ENCODE measurements at places on chromosomes 2 and 18. TPM values are rescaled to one million over a fixed set of nuclear protein-coding genes. Genes with fewer than 3 reads are reported as not detected.

- no peak for DNase-seq
Observed at GRCh38 chr2:241316825-241317224, 1.1 kb downstream of the SEPTIN2 start.

GRCh38 chr2:160507046-160507407, 13.4 kb upstream of the RBMS1 start:
- no peak for DNase-seq

Gene SP140
- total RNA-seq = 43.9 TPM

DNA sequence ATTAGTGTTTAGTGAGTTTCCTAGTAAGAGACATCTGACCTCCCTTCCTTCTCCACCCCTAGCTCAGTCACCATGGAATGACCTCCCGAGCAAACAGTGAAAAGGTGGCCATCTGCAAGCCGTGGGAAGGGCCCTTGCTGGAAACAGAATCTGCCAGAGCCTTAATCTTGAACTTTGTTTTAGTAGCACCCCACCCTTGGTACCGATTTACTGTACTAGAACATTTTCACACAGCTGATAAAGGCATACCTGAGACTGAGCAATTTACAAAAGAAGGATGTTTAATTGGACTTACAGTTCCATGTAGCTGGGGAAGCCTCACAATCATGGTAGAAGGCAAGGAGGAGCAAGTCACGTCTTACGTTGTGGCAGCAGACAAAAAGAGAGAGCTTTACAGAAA, 655.8 kb downstream of the TSN start:
- no peak for DNase-seq

GRCh38 chr2:236507393-236508085, 62.1 kb upstream of the ACKR3 start:
- peak; percentile 38 for DNase-seq

Gene TUBB8B
- not detected for total RNA-seq
